Smooth muscle cell of the brain vasculature (primary cell): ENCODE measurements at places on chromosomes 2 and 18.

DNA sequence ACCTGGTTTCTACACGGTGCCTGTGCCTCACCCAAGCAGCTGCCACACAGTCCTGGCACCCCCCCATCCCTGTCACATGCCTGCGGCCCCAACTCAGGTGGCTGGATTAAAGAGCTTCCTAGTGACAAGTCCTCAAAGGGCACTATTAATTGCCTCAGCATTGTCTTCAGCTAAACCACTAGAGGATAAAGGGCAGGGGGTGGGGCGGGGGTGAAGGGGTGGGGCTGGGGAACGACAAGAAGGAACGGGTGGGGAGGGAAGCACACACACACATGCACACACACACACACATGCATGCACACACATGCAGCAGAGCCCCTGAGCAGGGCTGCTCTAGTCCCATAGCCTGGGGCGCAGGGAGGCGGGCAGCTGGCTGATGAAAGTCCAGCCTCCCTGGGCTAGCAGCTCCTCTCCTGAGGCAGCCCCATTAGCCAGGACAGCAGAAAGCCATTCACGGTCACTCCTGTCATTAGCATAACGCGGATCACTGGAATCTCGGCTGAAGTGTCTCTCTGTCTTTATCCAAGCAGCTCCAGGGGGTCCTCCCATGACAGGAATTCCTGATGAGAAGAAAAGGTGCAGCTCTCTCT, 7.4 kb upstream of the TEX261 start:
- no peak for DNase-seq

GRCh38 chr2:109213646-109214433, 84.8 kb downstream of the SH3RF3 start:
- DNase-seq = no peak

DNA sequence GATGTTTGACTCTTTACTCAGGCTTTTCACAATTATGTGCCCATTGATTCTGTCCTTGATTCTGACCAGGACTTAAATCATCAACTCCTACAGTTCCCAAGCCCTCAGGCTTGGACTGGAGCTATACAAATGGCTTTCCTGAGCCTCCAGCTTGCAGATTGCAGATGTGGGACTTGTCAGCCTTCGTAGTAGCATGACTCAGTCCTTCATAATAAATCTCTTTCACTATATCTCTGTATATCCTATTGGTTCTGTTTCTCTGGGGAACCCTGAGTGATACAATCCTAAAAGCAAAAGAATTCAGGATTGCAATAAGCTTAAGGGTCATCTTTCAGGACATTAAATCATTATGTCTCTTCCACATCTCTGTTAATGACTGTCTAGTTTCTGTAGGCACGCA, 356.6 kb downstream of the RIT2 start:
- DNase-seq = no peak

GRCh38 chr2:162839419-162839818, 852 bp upstream of the KCNH7 start:
- DNase-seq = no peak

DNA sequence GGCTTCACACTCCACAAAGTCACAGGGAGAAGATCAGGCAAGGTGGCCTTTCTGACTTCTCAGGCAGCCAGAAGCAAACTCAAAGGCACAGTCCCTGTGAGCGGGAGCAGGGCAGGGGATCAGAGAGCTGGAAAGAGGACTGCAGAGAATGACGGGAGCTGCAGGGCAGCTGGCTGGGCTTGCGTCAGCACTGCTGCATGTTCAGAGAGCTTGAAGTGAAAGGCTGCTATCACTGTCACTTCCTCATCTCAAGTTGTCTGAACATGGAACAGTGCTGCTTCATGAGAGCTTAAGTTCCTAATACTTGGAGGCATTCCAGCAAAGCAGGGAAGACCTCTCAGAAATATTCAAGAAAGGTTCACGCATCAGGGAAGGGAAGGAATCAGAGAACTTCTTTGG, 20.4 kb downstream of the TGFBRAP1 start:
- DNase-seq = no peak
